NCI-H510A treated with DMSO at 0.1 percent for 48 hours (cell line): ENCODE measurements at places on chromosomes 1 and 21.

GRCh38 chr1:226395753-226396152 lies 12.1 kb downstream of the PARP1 start:
- DNase-seq = no peak

DNA sequence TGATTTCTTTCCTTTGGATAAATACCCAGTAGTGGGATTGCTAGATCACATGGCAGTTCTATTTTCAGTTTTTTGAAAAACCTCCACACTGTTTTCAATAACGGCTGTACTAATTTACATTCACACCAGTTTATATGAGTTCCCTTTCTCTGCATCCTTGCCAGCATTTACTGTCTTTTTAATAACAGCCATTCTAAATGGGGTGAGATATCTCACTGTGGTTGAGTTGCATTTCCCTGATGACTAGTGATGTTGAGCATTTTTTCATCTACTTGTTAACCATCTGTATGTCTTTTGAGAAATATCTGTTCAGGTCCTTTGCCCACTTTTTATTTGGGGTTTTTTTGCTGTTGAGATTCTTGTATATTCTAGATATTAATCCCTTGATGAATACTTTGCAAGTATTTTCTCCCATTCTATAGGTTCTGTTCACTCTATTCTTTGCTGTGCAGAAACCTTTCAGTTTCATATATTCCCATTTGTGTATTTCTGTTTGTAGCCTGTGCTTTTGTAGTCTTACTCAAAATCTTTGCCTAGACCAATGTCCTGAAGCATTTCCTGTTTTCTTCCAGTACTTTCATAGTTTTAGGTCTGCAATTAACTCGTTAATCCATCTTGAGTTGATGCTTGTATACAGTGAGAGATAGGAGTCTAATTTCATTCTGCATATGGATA lies 7.3 kb downstream of the HENMT1 start:
- no peak for DNase-seq

- peak; percentile 66 for DNase-seq
Observed at GRCh38 chr1:20194757-20195461, 8.6 kb upstream of the PLA2G2C start.

GRCh38 chr1:99198393-99198792 lies 65.9 kb upstream of the PLPPR4 start:
- no peak for DNase-seq

DNA sequence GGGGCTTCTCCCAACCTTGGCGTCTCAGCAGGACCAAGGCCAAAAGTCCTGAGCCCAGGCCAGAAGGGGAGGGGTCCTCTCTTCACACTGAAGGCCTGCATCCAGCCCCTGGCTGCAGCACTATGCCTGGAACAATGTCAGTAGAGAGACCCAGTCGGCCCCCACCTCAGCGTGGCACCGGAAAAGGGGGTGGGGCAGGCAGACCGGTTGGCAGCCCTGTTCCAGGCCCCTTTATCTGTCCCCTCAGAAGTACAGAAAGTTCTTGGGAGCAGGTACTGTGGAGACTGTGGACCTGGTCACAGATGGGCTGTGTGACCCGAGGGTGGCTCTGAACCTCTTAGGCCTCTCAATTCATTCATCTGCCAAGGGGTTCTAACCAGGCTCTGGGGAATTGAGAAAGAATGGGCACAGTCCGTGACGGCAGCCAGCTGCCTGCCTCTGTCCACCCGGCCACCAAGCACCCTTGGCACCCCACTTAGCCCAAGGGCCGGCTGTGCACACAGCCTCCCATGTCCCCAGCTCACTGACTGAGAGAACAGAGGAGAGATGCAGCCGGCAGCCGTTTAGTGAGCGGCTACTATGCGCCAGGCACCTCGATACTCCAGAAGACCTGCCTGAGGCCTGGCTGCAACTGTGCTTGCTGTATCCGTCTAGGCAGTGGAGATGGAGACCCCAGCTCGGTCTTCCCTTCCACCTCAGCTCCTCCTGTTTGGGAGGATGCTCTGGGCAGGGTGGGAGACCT lies 23.9 kb downstream of the RUNX3 start:
- DNase-seq = no peak

- no peak for DNase-seq
Observed at GRCh38 chr1:9297831-9298230, 5.1 kb downstream of the SPSB1 start.

GRCh38 chr1:27053977-27054753 lies 41.5 kb upstream of the TENT5B start:
- DNase-seq = no peak

GRCh38 chr1:229161740-229162139 lies 109.2 kb upstream of the RAB4A start:
- no peak for DNase-seq

GRCh38 chr1:212858461-212859265 lies 588 bp downstream of the FLVCR1 start:
- peak; percentile 41 for DNase-seq

GRCh38 chr21:27094184-27094948 lies 127.5 kb upstream of the ADAMTS5 start:
- DNase-seq = no peak

- no peak for DNase-seq
Observed at GRCh38 chr1:35539073-35539823, 18.0 kb downstream of the KIAA0319L start.

DNA sequence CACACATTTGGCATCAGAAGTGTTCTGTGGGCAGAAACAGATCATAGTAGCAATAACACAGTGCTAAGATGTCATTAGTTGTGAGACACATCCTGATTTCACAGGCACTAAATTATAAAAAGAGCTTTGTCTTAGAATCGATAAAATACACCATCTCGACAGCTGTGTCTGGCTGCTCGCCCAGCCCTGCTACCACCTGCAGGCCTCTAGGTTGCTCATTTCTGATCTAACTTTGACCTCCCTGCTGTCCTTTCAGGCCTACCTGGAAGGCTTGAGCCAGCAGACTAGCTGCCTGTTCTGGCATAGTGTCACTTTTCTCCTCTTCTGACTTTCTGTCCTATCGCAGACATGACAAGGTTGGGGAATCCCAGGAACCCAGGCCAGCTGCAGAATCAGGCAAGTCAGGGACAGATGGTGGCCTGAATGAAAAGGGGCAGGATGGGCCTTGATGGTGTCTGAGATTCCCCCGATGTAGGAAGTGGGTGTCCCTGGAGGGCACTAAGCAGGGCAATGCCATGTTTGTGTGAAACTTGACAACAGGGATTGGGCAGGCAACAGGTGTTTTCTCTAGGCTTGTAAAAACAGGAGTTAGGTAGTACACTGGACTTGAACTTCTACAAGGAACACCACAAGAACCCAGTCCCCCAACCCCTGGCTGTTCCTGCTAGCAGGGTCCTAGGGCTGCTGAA lies 66.6 kb upstream of the RHOU start:
- DNase-seq = no peak

GRCh38 chr1:219993554-219994433 lies 52.5 kb downstream of the EPRS1 start:
- DNase-seq = no peak
